ENCODE measurements at places on chromosomes 3 and 15.

GRCh38 chr3:111112913-111113312, 41.3 kb downstream of the NECTIN3 start:
- no peak for DNase-seq

- no peak for DNase-seq
Measured at GRCh38 chr3:9153904-9154619, 95.4 kb downstream of the SRGAP3 start.

GRCh38 chr15:63232405-63232804, 43.0 kb downstream of the RAB8B start:
- no peak for DNase-seq

DNA sequence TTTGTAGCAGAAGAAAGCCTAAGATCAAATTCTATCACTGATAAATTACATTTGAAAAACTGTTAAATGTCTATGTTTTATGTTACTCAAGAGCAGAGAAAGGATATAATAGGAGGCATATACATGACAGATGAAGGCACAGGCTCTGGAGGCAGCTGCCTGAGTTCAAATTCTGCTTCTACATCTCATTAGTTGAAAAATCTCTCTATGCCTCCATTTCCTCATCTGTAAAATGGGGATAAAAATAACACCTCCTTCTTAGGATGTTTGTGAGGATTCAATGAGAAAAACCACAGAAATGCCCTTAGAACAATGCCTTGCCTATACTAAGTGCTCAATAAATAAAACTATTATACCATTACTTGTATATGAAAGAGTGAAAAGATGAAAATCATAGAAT, 21.0 kb downstream of the TP53BP1 start:
- no peak for DNase-seq

- no peak for DNase-seq
Measured at GRCh38 chr3:168546707-168547106, 451.0 kb upstream of the GOLIM4 start.

GRCh38 chr3:141669434-141669833, 68.7 kb upstream of the RNF7 start:
- no peak for DNase-seq

- DNase-seq: no peak
Measured at GRCh38 chr15:62644216-62644888, 398.2 kb upstream of the TPM1 start.

GRCh38 chr3:103388214-103388613, 953.4 kb downstream of the ZPLD1 start:
- no peak for DNase-seq

GRCh38 chr15:59376733-59377132, 4.1 kb upstream of the MYO1E start:
- DNase-seq: no peak
